ENCODE measurements at places on chromosomes 7 and 10.
A peak's percentile ranks its signal among the peaks of the same experiment; 100 is the strongest.

GRCh38 chr10:114061148-114061547 lies 17.5 kb downstream of the ADRB1 start:
- DNase-seq = no peak

DNA sequence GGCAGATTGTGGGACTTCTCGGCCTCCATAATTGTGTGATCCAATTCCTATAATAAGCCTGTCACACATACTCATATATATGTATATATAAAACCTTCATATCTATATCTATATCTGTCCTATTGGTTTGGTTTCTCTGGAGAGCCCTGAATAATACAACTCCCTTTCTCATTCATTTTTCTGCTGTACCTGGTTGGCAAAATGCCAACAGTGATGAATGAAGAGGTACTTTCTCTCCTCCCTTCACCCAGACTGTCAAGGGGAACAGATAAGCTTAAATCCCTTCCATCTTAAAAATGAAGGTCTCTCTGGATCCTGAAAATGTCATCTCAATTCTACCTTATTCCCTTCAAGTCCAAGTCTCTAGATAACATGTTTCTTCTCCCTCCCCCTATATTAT lies 60.3 kb upstream of the FOXP2 start:
- no peak for DNase-seq

- no peak for DNase-seq
Observed at GRCh38 chr7:31020161-31020560, 31.9 kb upstream of the ADCYAP1R1 start.

DNA sequence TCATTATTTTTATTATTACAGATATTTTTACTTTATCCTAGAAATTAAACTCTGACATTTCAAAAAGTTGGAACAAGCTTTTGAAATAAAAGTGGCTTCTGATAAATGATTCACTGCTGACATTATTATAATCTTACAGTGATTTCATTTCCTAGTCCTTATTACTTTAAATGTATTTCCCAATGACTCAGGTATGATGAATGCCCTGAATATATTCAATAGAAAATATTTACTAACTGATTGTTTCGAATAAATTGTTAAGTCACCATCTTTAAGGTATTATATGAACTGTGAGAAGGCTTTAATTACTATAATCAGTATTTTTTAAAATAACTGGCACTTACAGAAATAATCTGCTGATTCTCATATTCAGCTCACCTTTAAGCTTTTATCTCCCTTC lies 21.6 kb downstream of the DKK1 start:
- no peak for DNase-seq

DNA sequence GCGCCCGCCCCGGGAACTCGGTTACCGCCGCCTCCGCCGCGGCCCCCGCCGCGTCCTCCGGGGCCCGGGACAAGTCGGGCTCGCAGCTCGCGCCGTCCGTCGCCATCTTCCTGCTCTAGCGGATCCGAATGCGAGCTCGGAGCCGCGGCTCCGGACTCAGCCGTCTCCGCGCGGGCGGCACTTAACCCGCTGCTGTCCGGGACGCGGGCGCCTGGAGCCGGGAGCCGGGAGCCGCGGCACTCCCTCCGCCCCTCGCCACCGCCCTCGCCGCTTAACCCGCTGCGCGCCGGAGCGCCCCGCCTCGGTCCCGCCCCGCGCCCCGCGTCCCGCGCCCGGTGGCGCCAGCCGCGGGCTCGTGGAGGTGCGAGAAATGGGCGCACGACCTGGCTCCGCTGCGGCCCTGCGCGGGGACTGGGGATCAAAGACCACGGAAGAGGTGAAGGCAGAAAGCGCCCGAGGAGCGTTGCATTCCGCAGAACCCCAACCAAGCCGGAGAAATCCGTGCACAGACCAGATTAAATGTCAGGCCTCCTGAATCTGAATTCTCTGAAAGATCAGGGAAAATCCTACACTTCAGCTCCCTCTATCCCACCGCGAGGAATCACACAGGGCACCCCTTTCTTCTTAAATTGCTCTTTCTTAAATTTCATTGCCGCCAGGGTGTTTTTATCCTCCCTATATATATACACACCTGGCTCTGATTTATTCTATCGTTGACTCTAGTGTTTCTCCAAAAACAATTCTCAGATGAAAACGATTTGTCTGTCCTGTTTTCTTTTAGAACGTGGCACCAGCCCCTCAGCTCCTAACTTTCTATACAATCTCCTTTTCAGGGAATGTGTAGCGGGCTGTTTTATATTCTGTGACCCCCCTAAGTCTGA lies at the start of gene CTTNBP2:
Gene CTTNBP2 (minus strand): TSS at position 132 of the 881 bp plus-strand sequence. CDS start 26 bp downstream, at position 106.
- DNase-seq = peak; percentile 81

DNA sequence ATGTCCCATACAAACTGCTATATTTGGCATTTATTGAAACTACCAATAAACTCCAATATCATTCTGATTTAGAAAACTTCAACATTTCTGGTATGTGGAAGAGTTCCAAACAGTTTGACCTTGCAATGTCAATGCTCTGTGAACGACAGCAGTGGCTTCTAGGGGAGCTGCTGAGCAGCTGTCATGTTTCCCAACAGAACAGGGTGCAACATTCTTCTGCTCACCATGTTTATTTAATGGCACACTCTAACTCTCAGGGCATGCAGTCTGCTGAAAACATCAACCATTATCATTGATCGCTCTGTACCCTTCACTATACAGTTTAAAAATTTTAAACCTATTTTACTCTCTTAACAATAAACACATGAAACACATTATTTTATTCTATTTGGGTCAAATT lies 25.9 kb downstream of the LMOD2 start:
- DNase-seq = no peak

DNA sequence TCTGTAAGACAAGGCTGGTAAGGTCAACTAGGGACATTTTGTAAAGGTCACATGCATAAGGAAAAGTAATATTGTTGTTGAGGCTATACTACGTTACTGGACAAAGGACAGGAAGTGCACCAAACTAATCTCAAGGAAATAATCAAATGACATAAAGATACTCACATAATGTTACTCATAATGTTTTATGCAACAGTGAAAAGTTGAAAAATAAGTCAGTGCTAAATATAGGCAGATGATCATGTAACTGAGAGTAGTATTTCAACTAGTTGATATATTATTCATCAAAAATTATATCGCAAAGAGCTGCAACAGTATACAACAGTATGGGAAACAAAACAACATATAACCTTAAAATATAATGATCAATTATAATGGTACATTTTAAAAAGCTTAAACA lies 215.7 kb downstream of the PTN start:
- no peak for DNase-seq

DNA sequence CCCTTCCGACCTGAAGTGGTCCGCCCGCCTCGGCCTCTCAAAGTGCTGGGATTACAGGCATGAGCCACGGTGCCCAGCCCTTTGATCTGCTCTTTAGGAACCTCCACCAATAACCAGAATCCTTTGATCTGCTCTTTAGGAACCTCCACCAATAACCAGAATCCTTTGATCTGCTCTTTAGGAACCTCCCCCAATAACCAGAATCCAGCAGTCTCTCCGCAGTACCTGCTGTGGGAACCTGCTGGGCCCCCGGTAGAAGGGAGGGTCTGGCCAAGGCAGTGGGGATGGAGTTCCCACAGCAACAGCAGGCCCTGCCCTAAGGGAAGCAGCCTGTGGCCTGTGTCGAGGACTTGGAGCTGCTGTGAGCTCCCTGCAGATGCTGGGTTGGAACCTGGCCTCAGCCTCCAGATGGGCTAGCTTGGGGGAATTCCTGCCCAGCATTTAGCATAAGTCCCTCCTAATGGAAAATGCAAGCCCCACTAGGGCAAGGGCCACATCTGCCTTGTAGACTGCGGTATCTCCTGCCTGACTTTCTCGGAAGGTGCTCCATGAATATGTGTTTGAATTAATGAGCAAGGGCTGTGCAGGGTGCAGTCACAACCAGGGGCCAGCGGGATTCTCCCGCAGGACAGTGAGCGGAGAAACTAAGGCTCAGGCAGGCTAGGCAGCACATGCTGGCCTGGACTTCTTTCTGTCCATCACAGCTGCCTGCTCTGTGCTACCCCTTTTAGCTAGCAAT lies 165.8 kb downstream of the UBE2H start:
- DNase-seq = no peak

GRCh38 chr10:42574336-42574735 lies 64.0 kb downstream of the ZNF33B start:
- no peak for DNase-seq

DNA sequence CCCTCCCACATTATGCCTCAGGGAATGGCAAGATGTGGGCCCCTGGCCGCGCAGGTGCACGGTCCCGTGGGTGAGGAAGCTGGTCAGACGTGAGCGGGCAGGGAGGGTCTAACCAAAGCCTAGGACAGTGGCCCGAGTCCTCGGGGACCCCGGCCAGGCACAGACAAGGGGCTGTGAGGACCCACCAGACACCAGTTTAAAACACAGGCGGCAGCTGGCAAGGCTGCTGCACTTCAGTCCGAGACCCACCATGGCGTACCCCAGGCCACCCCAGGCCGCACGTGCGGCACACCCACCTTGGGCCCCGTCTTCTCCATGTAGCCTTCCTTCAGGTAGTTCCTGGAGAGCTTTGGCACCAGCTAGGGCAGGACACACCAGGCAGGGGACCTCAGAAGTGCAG lies 23.5 kb downstream of the GET4 start:
- no peak for DNase-seq
